ENCODE measurements at places on chromosomes 5 and 9. TPM values are rescaled to one million over a fixed set of nuclear protein-coding genes. Genes with fewer than 3 reads are reported as not detected.

The NRARP gene
- total RNA-seq, result 161 TPM

The PCDHGB4 gene
- 4.4 TPM for total RNA-seq

- DNase-seq, result no peak
- H3K4me1 ChIP-seq, result peaks cover 36% of the 10 kb centered on the region
- H3K36me3 ChIP-seq, result no peaks in the 10 kb centered on the region
- peaks cover 17% of the 10 kb centered on the region for H3K27me3 ChIP-seq
- no peak overlapping the region for H3K4me3 ChIP-seq
- no peak overlapping the region for H3K27ac ChIP-seq
Observed at GRCh38 chr9:137317021-137317717, 15.1 kb upstream of the NRARP start.

GRCh38 chr5:115096034-115096769 is 73.5 kb downstream of the TRIM36 start:
- no peak for DNase-seq
- no peaks in the 10 kb centered on the region for H3K36me3 ChIP-seq
- no peak overlapping the region for H3K27ac ChIP-seq
- peaks cover 3% of the 10 kb centered on the region for H3K27me3 ChIP-seq
- no peaks in the 10 kb centered on the region for H3K4me1 ChIP-seq

The PAPPA gene
- 0.37 TPM for total RNA-seq

DNA sequence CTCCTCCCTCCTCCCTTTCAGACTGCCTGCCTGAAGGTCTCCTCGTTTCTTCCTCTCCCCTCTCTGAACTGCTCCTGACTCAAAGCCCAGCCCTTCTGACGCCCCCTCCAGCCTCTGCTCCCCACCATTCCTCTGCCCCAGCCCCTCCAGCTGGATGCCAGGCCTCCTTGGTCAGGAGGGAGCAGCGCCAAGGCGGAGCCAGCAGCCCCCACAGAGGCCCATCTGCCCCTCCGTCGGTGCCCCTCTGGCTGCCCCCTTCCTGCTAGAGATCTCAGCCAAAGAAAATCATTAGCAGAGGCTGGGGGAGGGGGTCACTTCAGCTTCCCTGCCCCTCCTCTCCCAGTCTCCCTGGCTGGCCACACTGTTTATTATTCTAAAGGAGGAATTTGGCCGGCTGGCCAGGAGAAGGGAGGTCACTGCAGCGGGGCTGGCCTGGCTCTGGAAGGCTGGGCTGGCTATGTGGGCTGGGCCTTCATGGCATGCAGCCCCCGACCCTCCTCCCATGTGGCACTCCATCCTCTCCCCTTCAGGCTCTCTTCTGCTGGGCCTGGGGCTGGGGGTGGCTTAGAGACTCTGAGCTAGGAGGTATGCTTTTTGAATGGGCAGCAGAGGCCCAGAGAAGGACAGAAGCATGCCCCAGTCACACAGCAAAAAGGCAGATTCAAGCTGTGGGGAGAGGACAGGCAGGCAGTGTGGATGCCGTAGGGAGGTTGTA is 16.9 kb downstream of the PDGFRB start:
- DNase-seq, result no peak
- no peaks in the 10 kb centered on the region for H3K36me3 ChIP-seq
- peak overlapping the region; percentile 84 for H3K27ac ChIP-seq
- H3K4me3 ChIP-seq, result no peak overlapping the region

The CDO1 gene
- not detected for total RNA-seq

Measured in transverse colon (tissue), 4 donors.